ENCODE measurements at places on chromosomes 11 and 22.

DNA sequence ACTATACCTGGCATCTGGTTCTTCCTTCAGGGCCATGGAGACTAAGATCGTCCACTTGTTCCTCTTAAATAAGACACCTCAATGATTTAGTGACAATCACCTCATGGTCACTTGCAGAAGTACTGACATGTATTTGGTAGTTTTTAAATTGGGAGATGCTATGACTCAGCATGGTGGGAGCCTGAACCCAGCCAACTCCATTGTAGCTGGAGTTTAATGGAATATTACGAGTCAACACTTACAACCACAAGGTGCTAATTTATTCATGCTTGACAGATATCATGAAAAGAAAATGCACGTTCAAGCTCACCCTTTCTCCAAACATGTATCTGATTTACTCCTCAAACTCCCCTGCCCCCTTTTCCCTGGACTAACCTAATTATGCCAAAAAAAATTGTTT lies 16.6 kb upstream of the APOL3 start:
- DNase-seq = no peak

DNA sequence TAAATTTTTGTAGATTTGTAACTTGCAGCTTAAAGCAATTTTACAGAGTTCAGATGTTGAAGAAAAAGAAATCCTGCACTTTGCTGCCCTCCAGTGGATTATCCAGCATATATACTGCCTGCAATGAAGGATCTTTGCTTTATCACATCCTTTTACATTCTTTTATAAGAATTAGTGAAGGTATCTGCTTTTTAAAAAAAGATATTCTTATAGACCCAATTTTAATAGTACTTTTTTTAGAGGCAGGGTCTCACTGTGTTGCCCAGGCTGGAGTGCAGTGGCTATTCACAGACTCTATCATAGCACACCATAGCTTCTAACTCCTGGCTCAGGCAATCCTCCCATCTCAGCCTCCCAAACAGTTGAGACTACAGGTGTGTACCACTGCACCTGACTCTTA lies 60.7 kb downstream of the TTC17 start:
- peak; percentile 1 for DNase-seq

- no peak for DNase-seq
These were observed at the start of gene HSPB2 for GRCh38 chr11:111912535-111912934. Gene HSPB2 (plus strand): TSS chr11:111912734. CDS start chr11:111912830, 96 bp downstream.

- DNase-seq = no peak
These were observed 25.0 kb downstream of the PPFIBP2 start for GRCh38 chr11:7538466-7539454.

GRCh38 chr11:15629690-15630321 lies 515.1 kb downstream of the INSC start:
- peak; percentile 13 for DNase-seq

DNA sequence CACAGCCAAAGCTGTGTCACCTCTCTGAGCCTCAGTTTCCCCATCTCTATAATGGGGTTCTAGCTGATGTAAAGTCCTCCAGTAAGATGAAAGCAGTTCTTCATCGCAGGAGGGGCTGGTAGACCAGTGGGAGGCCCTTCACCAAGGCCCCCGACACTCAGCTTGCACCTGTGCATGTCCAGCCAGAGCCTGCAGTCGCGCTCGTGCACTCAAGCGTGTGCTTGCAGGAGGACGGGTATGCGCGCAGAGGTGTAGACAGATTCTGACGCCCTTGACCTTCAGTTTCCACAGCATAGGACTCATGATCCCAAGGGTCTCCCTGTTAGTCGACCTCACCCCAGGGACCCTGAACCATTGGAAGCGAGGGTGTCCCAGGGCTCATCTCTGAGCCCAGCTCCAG lies 633.7 kb downstream of the TBC1D22A start:
- DNase-seq = no peak

- no peak for DNase-seq
These were observed 31.7 kb upstream of the SHISAL1 start for GRCh38 chr22:44344407-44344806.

DNA sequence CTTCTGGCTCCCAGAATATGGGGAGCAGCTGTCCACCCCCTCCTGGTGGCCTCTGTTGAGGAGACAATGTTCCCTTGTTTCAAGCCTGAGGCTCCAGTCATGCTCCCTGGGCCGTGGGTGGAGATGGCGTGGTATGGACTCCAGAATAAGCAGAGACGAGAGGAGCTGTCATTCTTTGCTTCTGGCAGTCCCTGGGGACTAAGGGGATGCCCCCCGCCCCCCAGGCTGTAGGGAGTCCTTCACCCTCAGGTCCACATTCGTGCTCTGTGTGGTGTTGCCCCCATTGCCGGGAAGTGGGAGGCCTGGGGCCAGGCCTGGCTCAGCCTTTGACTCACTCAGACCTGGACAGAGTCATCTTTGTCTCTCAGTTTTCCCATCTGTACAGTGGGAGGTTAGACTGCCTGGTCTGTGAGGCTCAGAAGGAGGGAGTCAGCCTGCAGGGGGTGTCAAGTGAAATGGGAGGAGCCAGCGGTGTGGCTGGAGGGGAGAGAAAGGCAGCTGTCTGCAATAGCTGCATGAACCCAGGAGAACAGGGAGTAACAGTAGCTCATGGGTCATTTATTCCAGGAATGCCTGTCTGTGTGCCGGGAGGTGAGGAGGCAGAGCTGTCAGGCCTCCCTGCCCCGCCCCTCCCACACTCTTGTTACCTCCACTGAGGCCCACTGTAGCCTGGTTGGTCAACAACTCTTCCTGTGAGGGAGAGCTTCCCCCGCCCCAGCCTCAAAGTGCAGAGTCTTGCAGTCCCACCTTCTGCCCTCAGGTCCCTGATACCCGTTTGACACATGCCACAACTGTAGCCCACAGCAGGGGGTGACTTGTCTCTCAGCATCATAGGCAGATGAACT lies 6.3 kb downstream of the ARHGEF17 start:
- no peak for DNase-seq

DNA sequence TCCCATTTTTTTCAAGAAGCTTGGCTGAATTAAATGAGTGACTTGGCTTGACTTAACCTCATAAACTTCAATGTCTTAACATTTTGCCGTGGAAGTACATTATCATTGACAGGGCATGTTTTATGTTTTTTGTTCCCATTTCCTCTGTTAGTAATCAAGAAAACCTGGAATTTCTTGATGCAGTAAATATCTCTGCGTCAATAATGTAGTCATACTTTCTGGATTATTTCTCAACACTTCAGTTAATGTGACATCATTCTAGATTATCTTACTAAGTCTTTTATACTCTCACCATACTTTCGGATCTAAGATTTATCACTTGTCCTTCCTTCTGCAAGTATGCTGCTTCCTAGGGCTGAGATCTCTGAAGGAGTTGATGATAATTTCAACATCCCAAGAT lies 58.6 kb upstream of the PGR start:
- no peak for DNase-seq

DNA sequence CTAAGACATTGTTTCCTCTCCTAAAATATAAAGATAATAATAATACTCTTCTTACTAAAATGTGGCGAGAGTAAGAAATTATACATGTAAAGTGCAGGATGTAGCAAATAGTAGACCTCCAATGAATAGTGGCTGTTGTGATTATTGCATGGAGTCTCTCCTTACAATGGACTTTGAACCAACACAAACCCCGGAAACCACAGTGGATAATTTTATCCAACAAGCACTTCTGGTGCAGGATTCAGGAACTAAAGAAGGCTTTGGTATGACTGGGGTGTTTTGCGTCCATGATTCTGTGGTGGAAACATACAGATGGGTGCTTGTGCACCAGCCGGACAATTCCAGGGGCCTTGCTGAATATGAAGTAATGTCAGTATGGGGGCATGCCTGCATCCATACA lies 146.4 kb upstream of the UBASH3B start:
- no peak for DNase-seq

GRCh38 chr11:96052921-96053651 lies 129.2 kb upstream of the MTMR2 start:
- DNase-seq = no peak

- no peak for DNase-seq
These were observed 3.4 kb upstream of the TMEM184B start for GRCh38 chr22:38276166-38276565.

DNA sequence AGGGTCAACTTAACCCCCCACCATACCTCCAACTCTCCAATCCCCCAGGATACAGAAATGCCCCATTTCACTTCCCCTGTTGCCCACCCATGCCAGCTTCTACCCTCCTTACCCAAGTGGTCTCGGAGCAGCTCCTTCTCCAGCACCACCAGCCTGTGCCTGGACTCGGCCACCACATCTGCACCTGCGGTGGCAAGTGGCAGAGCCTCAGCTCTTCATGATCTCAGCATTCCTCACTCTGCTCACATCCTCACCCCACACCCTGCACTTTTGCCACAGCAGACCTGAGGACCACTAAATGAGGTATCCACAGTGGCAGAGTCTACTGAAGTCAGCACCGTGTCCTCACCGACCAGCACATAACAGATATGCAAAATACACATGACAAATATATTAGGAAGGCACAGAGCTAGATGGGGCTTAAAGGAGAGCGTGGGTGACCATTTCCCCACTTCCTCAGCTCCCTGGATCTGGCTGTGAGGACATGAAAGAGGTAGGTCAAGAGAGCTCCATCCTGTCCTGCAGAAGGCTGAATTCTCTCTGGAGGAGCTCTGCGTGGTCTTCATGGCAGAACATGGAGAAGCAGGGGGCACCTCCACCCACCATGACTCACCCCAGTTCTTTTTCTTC lies 9.7 kb downstream of the NHERF4 start:
- DNase-seq = no peak

DNA sequence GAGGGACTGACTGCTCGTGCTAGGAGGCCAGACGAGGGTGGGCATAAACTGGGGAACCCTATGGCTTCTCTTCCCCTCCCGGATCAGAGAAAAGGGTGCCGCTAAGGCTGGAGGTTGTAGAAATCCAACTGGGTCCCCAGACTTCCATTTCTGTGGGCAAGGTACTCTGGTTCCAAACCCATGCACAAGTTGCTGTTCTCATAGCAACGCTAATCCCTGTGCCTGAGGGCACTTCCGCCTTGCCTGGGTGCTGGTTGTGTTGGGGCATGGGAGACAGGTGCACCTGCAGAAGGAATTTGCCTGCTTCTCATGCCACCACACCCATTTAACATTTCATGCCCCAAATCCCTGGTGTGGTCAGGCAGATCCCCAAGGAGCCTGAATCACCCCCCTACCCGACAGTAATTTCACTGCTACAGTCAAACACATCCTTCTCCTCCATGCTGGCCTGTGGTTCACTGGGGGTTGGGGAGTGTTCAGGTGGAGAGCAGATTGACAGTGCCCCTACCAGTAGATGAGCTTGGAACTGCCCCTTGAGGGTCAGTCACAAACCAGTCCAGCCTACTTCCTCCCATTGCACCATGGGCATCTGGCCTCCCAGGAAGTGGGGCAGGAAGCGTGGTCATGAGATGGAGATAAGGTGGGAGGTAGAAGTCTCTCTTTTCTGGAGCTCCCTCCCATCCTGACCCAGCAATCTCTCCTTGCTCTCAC lies 1.2 kb downstream of the C2CD2L start:
- peak; percentile 31 for DNase-seq

DNA sequence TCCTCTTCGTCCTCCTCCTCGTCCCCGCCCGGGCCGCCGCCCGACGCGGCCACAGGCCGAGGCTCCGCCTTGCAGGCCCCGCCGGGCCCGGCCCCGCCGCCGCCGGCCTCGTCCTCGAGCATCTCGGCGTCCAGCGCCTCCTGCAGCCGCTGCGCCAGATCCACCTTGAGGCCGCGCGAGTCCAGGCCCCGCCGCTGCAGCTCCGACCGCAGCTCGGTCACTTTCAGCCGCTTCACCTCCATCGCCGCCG lies 417 bp downstream of the HNRNPUL2 start:
- no peak for DNase-seq

GRCh38 chr11:22203281-22203680 lies 10.4 kb downstream of the ANO5 start:
- no peak for DNase-seq

- DNase-seq = no peak
These were observed 7.0 kb upstream of the DDX17 start for GRCh38 chr22:38513063-38513462.

DNA sequence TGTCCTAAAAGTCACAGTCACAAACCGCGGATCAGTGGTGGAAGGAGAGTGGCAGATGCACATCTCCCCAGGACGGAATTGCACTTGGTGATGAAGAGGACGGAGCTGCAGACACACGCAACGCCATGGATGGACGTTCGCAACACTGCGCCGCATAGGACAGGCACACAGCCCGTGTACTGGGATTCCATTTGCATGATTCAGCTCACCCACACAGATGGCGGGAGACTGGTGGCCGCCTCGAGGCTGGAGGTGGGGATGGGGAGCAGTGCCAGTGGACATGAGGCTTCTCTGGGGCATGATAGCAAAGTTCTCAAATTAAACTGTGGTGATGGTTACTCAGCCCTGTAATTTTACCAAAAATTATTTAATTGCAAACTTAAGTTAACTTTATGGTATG lies 37.4 kb downstream of the DUSP8 start:
- DNase-seq = no peak

DNA sequence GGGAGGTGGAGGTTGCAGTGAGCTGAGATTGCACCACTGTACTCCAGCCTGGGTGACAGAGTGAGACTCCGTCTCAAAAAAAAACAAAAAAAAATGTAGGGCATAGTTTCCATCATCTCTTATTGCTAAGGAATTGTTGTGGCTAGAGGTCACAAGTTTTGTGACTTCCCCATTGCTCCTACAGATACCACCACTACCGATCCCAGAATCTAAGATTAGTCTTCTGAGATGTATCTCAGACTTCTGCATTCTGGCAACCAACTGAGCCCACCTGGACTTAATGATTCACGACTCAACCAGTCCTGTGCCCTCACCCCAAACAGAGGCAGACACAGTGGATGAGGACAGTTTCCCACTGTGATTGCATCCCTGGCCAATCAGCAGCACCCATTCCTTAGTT lies 148.9 kb downstream of the NECTIN1 start:
- DNase-seq = no peak

- DNase-seq = no peak
These were observed 25.6 kb downstream of the RHOD start for GRCh38 chr11:67082071-67082791.

DNA sequence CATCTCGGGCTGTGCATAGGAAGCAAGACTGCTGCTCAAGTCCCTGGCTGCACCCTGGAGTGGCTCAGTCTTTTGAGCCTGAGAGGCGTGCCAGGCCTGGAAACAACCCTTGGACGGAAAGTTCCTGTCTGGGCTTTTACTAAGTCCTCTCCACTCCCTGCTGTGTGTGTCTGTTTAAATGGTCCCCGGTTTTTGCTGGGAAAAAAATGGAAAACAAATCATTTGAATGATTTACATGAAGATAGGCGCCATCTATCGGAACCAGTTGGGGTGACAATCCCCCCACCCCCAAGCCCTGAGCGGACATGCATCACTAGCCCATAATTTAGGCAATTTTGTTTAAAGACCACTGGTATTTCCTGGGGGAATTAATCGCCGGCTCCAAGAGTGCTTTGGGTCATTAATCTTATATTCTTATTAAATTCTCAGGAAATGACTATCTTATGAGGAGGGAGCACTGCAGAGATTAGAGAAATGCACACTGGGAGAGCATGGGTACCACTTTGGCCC lies 2.7 kb upstream of the GAB2 start:
- peak; percentile 21 for DNase-seq

GRCh38 chr11:85935751-85936150 lies 80.6 kb downstream of the CCDC83 start:
- no peak for DNase-seq
